ENCODE measurements at places on chromosomes 6 and 20.

GRCh38 chr6:158769771-158770432, 49.3 kb downstream of the EZR start:
- DNase-seq, result peak; percentile 79

DNA sequence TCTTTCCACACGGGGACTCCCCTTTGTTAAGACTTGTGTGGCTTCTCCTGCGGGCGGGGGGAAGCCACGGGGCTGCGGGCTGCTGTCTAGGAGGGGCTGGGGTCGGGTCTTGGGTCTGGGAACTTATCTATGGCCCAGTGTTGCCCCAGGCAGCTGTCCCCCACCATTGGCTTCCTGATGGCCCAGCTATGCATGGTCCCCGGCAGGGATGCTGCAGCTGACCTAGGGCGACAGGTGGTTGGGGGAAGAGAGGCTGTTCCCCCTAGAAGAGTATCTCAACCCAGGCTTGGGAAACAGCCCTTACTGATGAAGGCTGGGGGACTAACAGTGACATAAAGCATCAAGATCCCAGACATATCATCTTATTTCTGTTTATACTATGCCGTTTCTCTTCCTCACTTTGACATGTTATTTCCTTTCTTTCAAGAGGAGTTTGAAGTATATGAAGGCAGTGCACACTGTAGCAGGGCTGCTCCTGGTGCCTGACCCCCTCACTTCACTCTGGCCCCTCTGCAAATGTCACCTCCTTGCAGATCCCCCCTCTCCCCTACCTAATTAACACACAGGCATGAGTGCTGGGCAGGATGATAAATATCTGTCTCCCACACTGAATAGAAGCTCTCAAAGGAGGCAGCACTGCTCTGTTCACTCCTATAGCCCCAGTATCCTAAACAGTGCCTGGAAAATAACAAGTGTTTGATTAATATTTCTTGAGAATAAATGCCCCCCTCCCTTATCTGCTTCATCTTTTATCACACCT, 87.0 kb downstream of the HIVEP2 start:
- DNase-seq, result no peak

DNA sequence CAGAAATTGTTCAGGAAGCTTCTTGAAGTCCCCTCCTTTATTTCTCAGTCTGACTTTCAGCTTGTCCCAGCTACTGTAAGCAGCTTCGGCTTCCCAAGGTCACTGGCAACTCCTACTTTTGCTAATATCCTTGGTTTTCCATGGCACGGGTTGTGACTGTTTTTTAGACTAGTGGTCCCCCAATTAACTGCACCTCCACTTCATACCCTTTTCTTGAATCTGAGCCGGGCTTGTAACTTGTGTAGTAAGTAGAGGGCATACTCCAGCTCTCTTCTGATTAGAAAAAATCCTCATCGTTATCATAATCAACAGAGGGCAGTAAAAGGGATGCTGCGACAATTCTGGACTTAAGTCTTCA, 162.3 kb upstream of the TNFAIP3 start:
- DNase-seq, result no peak

DNA sequence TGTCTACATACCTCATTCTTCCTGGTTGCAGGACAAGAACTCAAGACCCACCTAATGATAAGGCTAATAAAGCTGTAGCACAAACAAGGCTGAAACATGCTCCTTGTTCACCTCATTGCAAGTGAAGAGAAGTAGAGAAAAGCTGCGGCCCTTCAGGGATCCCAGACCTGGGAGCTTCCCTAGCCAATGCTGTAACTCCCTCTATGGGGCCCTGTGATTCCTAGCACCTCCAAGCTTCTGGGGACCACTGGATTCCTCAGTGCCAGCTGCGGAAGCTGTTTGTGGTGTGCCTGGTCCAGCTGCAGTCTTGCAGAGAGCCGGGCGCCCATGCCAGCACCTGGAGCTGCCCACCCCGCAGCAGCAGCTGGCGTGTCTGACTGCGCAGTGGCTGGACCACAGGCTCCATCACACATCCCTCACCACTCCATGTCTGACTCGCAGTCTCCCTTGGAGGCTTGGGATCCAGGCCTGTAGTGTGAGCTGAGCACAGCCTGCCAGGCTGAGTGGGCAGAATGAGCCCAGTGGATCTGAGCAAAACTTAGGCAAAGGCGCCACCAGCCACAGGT, 737.2 kb upstream of the GJE1 start:
- no peak for DNase-seq

DNA sequence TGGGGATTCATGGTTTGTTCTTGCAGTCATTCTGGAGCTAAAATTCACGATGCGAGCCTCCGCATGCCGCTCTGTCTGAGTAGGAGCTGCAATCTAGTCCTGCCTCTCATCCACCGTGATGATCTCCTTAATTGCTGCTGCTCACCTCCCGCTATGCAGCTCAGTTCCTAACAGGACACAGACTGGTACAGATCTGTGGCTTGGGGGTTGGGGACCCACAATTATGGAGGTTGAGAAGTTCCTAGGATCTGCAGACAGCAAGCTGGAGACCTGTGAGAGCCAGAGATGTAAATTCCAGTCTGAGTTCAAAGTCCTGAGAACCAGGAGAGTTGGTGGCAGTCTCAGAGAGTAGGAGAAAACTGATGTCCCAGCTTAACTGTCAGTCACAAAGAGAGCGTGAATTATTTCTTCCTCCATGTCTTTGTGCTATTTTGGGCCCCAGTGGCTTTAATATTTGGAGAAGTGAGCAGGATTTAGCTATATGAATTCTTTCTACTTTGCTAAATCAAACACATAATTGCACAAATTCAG, 378.7 kb upstream of the MAN1A1 start:
- DNase-seq, result no peak

DNA sequence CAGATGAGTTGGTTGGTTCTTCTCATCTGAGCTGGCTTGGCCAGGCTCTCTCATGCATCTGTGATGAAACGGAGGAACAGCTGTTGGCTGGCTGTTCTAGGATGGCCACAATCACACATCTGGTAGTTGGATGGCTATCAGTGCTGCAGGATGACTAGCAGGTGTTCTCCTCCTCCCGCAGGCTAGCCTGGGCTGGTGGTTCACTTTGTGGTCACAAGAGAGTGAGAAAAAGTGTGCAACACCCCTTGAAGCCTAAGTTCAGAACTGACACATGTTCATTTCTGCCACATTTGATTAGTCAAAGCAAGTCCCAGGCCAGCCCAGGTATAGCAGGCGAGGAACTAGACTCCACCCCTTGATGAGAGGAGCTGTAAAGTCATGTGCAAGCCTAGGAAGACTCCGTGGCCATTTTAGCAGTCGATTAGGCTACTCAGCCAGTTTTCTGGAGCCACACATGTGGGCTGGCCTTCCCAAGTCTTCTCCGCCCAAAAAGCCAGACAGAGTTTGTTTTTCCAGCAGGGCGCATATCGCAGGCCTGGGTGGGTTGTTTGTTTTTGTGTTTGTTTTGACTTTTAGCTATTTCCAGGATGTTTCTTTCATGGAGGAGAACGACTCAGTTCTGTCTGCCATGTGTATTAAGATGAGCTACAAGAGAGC, 120.8 kb downstream of the ISM1 start:
- no peak for DNase-seq

- no peak for DNase-seq
These were observed 7.5 kb downstream of the LAMA5 start for GRCh38 chr20:62359491-62360121.

- no peak for DNase-seq
These were observed 116.2 kb downstream of the GMDS start for GRCh38 chr6:2129182-2129621.

GRCh38 chr6:158645064-158646022, 800 bp upstream of the DYNLT1 start:
- DNase-seq, result no peak

GRCh38 chr6:33959661-33960344, 156.0 kb upstream of the MLN start:
- DNase-seq, result no peak

DNA sequence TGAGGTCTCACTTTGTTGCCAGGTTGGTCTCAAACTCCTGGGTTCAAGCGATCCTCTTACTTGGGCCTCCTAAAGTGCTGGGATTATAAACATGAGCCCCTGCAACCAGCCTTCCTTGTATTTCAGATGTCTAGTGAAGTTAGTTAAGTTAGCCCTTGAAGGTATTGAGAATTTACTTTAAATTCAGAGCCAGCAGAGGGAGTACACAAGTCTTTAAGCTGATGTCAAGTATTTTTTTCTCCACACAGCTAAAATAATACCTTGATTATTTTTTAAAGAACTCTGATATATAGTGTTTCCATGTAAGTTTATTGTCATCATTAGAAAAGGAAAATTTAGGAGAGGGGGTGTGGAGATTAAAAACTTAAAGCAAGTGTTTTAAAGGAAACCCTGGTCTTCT, 9.8 kb downstream of the FOXO3 start:
- no peak for DNase-seq

- no peak for DNase-seq
These were observed 96.8 kb downstream of the ANKRD60 start for GRCh38 chr20:58131551-58132142.

DNA sequence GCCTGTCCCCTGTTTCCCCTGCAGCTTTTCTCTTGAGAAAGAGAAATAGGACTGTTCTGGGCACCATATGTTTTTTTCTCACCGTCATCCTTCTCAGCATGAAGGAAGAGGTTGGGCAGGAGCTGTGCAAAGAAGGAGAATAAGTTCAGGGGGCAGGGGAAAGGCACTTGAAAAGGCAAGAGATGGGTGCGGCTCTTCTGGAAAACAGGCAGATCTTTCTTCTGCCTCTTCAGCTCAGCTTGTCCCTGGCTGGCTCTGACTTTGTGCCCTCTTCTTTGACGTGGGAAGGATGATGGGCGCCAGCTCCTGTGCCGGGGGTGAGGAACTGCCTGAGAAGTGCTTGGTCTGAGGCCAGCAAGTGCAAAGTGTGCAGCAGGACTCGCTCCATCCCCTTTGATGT, 206.5 kb downstream of the DOK5 start:
- DNase-seq, result no peak

- no peak for DNase-seq
These were observed 68.0 kb downstream of the SLC35F1 start for GRCh38 chr6:117974914-117975627.

DNA sequence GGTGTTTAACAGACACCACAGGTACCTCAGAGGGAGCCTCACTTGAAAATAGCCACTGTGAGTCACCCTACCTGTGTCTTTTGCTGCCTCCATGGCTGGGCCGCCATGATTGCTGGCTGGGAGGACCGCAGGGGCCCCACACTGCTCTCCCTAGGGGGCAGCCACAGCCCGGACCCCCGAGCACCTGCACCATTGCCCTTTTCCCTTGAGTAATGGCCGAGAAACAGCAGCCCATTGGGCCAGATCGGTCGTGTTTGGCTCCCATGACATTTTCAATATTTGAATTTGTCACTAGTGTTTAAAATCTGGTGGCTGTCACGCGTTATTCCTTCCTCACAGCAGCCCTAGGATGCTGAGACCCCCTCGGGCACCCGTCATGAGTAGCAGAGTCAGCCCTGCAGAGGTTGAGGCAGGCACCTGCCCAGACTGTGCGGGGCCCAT, 6.7 kb downstream of the ZBP1 start:
- DNase-seq, result peak; percentile 56

DNA sequence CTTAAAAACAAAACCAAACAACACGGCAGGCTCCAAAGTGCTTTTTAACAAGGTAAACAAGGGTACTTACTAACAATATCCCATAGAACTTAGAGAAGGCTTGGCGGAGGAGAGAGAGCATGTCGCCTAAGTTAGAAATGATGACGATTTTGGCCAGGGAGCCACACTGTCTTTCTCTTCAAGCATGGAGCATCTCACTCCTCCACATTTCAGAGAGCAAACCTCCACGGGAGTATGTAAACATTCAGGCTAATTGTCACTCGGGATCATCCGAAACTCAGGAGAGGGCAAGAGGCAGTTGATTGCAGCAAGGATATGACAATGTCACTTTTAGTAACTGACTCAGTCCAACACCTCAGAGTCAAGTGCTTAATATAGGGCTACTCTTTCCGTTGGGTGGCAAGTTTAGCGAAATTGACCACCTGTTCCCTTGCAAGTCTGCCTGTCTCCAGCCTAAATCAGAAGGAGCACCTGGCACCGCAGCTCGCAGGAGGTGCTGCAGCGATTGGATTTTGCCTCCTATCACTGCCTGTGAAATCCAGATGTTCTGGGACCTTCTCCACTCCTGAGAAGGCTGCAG, 65.8 kb upstream of the RPS6KA2 start:
- DNase-seq, result no peak

GRCh38 chr6:69064226-69064625, 429.1 kb downstream of the ADGRB3 start:
- DNase-seq, result no peak

GRCh38 chr20:15706719-15707118, 866.5 kb downstream of the KIF16B start:
- DNase-seq, result no peak

- DNase-seq, result no peak
These were observed 23.9 kb upstream of the NAA20 start for GRCh38 chr20:19992996-19993908.

- DNase-seq, result no peak
These were observed 38.2 kb downstream of the C6orf132 start for GRCh38 chr6:42104095-42104803.

GRCh38 chr20:23596579-23597250, 9.0 kb downstream of the CST9 start:
- DNase-seq, result no peak

GRCh38 chr6:79964607-79965081, 17.3 kb upstream of the ELOVL4 start:
- DNase-seq, result no peak

GRCh38 chr6:166472636-166473035, 89.9 kb upstream of the MPC1 start:
- DNase-seq, result no peak

DNA sequence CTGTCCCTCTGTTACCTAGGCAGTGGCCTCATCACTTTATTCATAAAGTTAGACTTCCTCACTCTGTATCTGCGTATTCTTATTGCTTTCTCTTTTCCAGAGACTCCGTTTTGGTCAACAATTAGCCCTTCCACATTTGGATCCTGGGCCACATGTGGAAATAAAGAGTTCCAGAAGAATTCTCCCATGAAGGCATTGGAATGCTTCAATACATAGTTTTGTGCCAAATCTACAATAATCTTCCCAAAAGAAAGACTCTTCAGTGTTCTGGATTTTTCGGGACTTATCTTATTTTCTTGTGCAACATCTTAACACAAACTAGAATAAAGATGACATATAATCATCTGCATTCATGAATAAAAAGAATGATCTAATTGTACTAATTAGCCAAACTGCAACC, 187.7 kb upstream of the BMP2 start:
- DNase-seq, result no peak

- no peak for DNase-seq
These were observed 151.4 kb downstream of the ID4 start for GRCh38 chr6:19988555-19988954.

- DNase-seq, result no peak
These were observed 605.1 kb upstream of the ID4 start for GRCh38 chr6:19231878-19232561.
